T follicular helper cell (primary cell): ENCODE measurements at places on chromosomes 2 and 18.

DNA sequence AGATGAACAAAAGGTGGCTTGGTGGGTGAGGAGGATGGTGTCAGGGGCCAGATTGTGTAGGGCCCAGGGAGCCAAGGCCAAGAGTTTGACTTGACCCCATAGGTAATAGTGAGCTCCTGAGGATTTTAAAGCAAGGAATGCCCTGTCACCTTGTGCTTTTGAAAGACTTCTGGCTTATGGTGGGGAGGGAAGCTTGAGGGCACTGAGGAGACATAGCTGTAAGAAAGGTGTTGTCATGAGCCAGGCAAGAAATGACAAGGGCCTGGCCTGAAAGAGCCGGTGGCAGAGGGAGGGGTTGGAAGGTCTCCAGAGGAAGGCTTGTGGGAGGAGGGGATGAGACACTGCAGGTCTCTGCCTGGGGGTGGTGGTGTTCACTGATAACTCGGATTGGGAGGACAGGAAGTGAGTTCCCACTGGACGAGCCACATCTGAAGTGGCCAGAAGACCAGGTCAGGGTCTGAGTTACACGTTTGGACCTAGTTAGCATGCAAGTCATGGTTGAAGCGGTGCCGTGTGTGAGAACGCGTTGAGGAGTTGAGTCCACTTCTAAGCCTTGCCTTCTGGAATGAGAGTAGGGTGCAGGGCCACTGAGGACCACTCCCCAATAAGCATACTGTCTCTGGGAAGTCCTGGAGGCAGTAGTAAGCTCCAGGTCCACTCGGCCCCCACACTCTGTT is 64.3 kb downstream of the TET3 start:
- DNase-seq = no peak

- DNase-seq = no peak
Observed at GRCh38 chr2:20584399-20585358, 66.2 kb downstream of the HS1BP3 start.

DNA sequence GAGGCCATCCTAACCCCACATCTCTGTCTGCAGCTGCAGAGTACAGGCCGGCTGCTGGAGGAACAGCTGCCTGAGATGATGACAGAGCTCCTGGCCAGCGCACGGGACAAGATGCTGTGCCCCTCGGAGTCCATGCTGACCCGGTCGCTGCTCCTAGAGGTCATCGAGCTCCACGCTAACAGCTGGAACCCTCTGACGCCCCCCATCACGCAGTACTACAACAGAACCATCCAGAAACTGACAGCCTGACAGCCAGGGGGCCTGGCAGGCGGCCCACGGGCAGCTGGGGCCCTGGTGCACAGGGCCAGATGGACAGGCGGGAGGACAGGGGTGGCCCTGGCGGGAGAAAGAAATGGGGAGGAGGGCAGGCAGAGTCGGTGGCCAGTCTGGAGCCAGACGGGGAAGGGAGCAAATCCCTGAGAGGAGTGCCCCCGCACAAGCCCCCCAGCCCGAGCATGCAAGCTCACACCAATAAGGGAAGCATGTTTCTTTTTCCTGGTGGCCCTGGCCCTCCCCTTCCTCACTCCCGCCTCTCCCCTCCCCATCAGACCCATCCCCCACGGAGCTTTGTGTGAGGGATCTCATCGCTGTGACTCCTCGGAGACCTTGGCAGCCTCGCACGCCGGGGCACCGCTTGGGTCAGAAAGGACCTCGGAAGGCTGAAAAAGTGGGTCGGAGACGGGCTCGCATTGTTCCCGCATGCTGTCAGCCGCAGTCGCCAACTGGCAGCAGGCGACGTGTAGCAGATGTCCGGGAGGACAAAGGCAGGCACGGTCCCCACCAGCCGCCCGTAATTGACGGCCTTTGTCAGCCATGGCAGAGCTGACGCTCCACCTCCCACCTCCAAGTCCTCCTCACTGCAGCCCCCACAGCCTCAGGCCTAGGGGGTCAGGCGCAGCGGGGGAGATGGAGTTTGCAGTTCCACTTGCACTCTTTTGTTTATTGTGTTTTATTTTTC is 91.2 kb downstream of the SMAD7 start:
- no peak for DNase-seq

GRCh38 chr2:162928356-162928755 is 89.8 kb upstream of the KCNH7 start:
- DNase-seq = no peak

DNA sequence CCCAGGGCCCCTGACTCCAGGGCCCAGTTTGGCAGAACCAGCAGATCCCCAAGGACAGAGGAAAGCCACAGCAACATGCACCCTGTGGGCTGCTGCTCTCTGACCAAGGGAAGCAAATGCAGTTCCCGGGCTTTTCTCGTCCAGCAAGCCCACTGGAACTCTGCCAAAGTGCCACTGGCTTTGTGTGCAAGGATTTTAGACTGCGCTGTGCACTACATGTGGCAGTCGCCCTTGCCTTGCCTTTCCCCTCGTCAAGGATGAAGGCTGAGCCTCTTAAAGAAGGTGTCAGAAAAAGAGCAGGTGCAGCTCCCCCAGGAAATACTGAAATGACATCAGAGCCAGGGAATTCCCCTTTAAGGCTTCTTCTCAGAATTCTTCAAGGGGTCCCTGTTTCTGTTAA is 199.2 kb downstream of the TFCP2L1 start:
- no peak for DNase-seq

GRCh38 chr18:40414155-40414754 is 1540.8 kb upstream of the PIK3C3 start:
- no peak for DNase-seq

- no peak for DNase-seq
Observed at GRCh38 chr18:47968721-47969120, 38.3 kb upstream of the SMAD2 start.

GRCh38 chr2:173090973-173091660 is 15.5 kb downstream of the MAP3K20 start:
- no peak for DNase-seq

GRCh38 chr18:27863780-27864430 is 313.0 kb downstream of the CDH2 start:
- no peak for DNase-seq

GRCh38 chr2:223513771-223514455 is 88.2 kb downstream of the SCG2 start:
- DNase-seq = no peak

DNA sequence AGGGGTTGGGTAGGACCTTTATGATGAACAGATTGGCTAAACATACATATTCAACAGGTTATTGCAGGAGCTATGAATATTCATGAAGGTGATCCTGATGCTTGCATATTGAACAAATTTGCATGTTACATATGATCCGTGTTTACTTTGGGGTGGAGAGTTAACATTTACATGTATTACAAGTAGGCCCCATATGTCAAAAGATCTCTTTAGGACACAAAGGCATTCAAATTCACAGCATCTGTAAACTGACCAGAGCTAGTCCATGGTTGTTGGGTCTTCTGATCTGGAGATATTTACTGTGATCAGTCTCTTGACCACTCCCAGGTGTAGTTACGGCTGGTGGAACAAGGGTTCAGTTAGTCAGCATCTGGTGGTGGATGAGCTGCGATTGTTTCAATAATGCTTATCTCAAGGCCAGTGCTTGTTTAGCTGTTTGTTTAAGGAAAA is 80.4 kb downstream of the PMAIP1 start:
- no peak for DNase-seq

DNA sequence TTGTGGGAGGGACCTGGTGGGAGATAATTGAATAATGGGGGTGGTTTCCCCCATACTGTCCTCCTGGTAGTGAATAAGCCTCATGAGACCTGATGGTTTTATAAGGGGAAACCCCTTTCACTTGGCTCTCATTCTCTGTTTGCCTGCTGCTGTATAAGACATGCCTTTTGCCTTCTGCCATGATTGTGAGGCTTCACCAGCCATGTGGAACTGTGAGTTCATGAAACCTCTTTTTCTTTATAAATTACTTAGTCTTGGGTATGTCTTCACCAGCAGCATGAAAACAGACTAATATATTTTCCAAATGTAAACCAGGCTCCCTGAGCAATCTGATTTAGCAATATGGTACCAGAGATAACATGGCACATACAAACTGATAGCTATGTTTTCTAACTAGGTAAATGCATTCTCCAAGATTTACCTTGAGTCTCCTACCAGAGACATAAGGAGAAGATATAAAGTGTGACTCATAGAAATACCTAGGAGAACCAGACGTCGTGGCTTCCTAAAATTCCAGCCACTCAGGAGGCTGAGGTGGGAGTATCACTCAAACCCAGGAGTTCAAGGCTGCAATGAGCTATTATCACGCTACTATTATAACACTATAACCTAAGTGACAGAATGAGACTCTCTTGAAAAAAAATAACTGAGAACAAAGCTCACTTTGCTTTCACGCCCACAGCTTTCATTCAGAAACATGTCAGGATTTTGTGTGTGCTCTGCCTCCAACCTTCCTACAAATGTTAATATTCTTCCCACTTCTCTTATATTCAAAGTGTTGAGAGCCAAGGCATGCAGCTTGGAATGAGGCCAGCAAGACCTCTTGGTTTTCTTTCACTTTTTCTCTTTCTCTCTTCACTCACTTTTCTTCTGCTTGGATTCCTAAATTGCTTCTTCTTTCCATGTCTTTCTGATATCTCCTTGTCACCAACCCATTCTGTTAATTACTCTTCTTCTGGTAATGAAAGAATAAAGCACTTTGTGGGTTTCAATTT is 263.9 kb upstream of the UBE2E3 start:
- no peak for DNase-seq

- no peak for DNase-seq
Observed at GRCh38 chr18:23330423-23330822, 122.7 kb upstream of the RIOK3 start.

DNA sequence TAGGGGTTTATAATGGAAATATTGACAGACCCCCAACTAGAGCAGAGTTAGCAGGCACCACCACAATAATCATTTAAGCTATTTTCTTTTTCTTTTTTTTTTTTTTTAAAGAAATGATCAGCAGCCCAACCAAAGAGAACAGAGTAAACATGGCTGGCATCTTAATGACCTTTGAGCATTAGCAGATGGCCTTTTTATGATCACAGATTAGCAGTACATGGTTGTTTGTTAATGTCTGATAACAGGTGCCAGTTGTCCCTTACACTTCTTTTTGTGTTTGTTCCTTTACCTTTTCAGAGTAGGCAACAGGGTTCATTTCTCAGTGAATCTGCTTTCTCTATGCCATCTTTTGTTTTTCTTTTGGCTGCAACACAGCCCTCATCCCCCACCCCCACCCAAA is 747.0 kb downstream of the BCL11A start:
- DNase-seq = no peak

GRCh38 chr2:31004257-31004656 is 134.0 kb downstream of the GALNT14 start:
- no peak for DNase-seq

DNA sequence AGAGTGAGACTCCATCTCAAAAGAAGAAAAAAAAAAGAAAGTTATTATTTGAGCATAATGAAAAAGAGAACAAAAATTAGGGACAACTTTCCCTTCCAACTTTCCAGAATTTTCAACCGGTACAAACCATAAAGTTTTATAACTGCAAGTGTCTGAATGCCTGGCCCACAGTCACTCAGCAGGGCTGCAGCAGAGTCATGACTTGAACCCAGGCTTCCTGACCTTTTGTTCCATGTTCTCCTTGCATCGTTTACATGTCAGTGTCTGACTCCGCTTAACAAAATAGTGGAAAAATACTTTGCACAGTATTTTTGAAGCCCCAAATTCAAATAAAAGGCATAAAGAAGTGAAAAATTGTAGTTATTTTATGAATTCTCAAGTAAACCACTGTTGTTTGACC is 82.7 kb downstream of the LTBP1 start:
- DNase-seq = no peak

GRCh38 chr2:158723181-158723838 is 71.8 kb upstream of the DAPL1 start:
- no peak for DNase-seq

DNA sequence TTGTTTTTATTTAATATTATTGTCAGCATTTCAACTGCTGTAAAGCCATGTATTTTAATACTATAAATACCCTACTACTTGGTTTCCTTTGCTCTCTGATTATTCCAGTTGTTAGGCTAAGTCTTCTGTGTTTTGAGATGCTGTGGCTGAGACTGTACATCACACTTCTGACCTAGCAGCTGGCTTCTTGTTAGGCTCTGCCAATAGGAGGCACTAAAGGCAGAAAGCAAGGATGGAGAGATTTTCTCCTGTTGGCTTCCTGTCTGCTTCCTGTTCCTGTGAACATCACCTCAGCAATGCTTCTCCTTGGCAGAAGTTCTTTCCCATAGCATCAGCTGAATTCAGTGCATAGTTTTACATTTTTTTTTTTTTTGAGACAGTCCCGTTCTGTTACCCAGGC is 68.3 kb upstream of the YPEL5 start:
- no peak for DNase-seq

GRCh38 chr2:72137498-72138010 is 10.1 kb downstream of the CYP26B1 start:
- peak; percentile 30 for DNase-seq

DNA sequence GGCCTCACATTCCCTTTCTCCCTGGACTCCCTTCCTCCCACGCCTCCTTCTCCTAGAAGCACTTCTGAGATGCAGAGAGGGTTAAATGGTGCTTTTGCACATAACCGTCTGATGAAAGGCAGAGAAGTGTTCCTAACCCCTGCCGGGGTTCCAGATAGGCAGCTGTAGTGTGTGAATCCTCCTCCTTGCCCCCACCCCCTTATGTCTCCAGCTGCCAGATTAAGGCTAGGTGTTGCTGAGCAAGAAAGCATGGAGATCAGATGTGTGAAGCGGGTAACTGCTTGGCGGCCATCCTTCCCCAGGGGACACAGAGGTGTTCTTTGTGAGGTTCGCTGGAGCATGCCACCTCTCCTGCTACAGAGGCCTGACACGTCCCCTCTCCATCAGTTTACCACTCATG is 88.3 kb downstream of the NRP2 start:
- no peak for DNase-seq

GRCh38 chr2:185466915-185467314 is 271.7 kb upstream of the FSIP2 start:
- DNase-seq = no peak

- no peak for DNase-seq
Observed at GRCh38 chr2:149686136-149687051, 98.8 kb upstream of the MMADHC start.

GRCh38 chr2:24984912-24985311 is 13.2 kb upstream of the DNAJC27 start:
- DNase-seq = no peak

DNA sequence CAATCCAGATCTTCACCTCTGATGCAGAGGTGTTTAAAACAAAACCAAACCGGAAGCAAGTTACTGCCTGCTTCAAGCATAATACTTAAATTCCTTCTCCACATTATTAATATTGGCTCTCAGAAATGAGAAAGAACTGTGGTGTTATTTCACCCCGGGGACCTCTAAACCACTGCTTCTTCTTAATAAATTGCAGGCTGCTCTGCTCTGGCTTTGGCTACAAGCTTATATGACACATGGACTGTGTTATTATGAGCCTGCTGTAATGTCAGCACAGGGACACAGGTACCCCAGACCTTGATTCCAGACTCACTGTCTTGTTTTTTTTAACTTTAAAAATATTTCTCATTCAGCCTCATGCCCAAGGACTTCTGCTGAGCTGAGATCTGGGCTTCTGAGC is 45.1 kb downstream of the ST6GAL2 start:
- DNase-seq = no peak

- DNase-seq = no peak
Observed at GRCh38 chr18:61643884-61644647, 248.7 kb downstream of the RNF152 start.

GRCh38 chr2:43278564-43279220 is 52.3 kb upstream of the ZFP36L2 start:
- DNase-seq = no peak
